ENCODE measurements at places on chromosomes 7 and 10.

- H3K4me3 ChIP-seq = no peak overlapping the region
- DNase-seq = no peak
- no peaks in the 10 kb centered on the region for H3K27me3 ChIP-seq
- no peaks in the 10 kb centered on the region for H3K4me1 ChIP-seq
These were observed 163.2 kb downstream of the REEP3 start for GRCh38 chr10:63684257-63684936.

DNA sequence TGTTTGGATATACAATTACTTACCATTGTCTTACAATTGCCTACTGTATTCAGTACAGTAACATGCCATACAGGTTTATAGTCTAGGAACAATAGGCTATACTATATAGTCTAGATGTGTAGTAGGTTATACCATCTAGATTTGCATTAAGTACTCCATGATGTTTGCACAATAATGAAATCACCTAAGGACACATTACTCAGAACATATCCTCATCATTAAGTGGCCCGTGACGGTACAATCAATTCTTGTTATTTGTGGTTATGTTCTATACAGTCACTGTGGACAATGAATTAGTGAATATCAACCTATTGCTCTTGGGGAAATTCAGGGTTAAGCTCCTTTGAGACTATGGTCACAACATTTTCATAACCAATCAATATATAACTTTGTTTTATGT, 75.6 kb downstream of the MICU1 start:
- DNase-seq = no peak
- H3K36me3 ChIP-seq = peaks cover 4% of the 10 kb centered on the region
- no peak overlapping the region for H3K27ac ChIP-seq
- no peaks in the 10 kb centered on the region for H3K4me1 ChIP-seq

GRCh38 chr10:100744987-100745881, at the start of gene PAX2:
Gene PAX2, plus strand, starts transcription at chr10:100745582. Its CDS starts 679 bp downstream, at chr10:100746261.
- H3K4me1 ChIP-seq = no peaks in the 10 kb centered on the region
- H3K36me3 ChIP-seq = no peaks in the 10 kb centered on the region
- no peak within 1 kb of the TSS for H3K4me3 ChIP-seq
- H3K27ac ChIP-seq = no peak within 1 kb of the TSS
- DNase-seq = no peak

- H3K4me1 ChIP-seq = no peaks in the 10 kb centered on the region
- H3K27ac ChIP-seq = no peak overlapping the region
- no peaks in the 10 kb centered on the region for H3K36me3 ChIP-seq
- no peak overlapping the region for H3K4me3 ChIP-seq
These were observed 226.5 kb downstream of the FANK1 start for GRCh38 chr10:126122881-126123280.
